ENCODE measurements at places on chromosomes 6 and 20. TPM values are rescaled to one million over a fixed set of nuclear protein-coding genes. Genes with fewer than 3 reads are reported as not detected.

Gene COL9A3
- 13.8 TPM for total RNA-seq

- no peak for DNase-seq
Observed at GRCh38 chr6:160197662-160198061, 61.0 kb downstream of the SLC22A2 start.

DNA sequence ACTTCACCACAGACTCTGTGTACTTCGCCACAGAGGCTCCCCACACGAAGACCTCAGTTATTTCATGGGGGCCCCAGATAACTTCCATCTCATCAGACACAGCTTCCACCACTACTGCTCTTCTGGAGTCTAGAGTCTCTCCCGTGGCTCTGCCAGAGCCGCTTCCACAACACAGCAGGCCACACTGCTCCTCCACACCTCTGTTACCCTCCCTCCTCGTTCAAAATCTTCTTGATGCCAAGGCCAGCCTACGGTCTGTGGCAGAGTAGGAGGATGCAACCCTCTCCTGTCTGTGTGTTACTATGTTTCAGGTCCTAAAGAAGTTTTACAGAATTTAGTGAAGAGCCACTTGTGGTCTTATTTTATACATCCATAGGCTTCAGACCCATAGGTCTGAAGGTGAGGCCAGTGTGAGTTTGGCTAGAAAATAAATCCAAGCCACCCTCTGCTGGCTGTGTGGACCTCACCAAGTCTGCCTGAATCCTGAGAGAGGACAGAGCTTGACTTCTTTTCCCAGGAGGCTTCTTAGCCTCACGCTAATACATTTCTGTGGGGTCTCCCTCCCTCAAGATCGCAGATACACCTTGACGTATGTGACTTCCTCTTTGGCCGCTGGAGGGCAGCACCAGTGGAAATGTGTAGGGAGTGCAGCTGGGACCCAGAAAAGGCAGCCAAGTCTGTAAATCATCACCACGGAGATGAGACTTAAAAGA lies 197.7 kb downstream of the FAXC start:
- DNase-seq: no peak

DNA sequence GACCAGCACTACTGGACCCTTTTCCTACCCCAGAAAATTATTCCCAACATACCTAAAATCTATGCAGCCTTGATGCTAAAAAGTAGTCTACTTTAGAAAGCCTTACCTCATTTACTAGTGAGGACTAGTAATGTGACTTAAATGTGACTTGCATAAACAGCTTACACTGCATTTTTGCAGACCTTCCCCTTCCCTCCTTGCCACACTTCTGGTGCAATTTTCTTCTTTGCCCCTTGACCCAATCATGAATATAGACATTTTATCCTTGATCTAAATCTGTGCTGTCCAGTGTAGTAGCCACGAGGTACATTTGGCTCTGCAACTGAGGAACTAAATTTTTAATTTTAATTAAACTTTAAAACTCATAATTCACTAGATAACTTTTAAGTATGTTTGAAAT lies 7.0 kb upstream of the ZKSCAN8 start:
- DNase-seq: no peak

- DNase-seq: no peak
Observed at GRCh38 chr6:44272999-44273566, 2.8 kb downstream of the TMEM151B start.

Gene LY6G5C
- total RNA-seq: 0.96 TPM

- no peak for DNase-seq
Observed at GRCh38 chr20:31948008-31948407, 3.8 kb downstream of the PDRG1 start.

DNA sequence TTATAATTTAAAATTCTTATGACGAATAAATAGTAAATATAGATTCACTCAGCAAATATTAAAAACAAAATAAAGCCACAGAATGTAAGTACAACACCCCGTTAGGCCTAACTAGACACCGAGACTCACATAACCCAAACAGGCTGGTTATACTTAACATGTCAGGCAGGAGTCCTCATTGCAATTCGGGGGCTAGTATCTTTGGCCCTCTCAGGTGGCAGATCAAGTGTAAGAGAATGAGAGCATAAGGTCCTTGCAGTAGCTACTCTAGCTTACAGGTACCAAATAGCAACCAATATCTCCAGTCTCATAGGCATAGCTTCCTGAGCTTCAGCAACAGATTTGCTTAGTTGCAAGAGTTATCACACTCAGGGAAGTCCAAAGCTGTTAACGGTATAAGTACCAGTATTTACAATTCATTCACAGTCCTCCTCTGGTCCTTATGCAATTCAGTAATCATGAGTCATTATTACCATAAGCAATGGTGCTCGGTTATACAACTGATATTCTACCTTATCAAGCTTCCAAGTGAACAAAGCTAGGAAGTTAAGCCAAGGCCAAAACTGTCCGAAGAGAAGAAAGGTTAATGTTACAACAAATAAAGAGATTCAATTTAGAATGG lies 20.1 kb downstream of the REV3L start:
- no peak for DNase-seq

DNA sequence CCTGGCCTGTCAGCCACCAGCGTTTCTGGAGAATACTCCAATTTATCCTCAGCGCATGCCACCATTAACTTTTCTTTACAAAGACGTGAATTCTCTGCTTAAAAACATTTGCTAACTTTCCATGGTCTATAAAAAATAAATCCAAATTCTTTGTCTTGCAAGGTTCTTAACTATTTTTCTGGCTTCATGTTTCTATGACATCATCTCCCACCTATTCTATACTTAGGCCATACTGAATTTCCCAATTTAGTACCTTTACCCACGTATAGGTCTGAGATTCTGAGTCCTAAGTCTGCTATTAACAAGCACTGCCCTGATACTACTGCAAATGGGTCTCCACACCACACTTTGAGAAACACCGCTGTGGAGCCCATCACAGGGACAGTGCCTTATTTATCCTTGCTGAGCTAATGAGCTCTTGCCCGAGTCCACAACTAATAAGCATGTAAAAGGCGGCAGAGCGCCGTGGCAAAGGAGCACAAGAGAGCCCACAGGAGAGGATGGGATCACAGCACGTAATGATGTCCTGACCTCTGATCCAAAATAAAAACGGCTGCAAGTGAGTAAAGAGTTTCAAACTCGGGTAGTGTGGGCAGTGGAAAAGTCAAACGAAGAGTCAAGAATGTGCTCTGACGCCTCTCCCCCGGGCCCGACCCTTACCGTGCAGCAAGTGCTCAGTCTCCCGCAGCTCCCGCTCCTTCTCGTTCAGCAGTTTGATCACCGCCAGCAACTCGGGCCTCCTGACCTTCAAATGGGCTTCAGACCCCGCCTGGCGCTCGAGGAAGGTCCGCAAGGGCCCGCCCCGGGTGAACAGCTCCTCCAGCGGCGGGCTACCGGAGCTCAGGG lies 519 bp downstream of the MTRF1L start:
- DNase-seq: no peak

Gene CTCFL
- total RNA-seq: not detected

Gene GABRR2
- 0.32 TPM for total RNA-seq

All from ascending aorta (tissue), 2 donors.